ENCODE measurements at places on chromosomes 16 and 17.

DNA sequence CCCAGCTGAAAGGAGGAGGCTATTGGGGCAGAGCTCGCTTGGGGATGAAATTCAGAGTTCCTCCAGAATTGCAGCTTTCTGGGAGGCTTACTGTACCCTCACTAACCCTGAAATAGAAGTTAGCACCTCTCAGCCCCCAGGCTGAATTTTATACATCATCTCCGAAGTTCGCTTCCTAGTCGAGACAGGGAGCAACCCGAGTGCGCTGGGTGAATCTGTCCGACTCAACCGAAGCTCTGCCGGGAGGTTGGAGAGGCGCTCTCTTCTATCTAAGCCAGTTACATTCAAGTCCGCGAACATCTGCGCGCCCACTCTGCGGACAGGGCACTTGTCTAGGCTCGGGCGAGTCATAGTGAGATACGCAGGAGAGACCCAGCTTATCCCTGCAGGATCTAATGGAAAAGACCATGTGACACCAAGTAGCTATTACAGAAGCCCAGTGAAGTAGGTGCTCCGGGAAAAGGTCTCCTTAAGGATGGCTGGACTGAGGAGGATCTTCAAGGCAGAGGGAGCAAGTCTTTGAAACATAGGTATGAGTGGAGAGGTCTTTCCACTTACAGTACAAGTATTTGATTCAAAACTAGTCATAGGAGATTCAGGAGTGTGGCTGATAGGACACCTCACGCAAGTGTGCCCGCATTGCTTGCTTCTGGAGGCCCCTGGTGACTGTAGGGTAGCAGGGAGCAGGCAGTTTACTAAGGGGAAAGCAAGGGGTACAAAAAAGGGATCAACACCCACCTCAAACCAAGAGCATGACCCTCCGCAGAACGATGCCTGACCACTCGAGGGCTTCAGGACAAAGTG is 646 bp upstream of the HES7 start:
- no peak for DNase-seq

GRCh38 chr16:31214708-31215286 is 878 bp downstream of the TRIM72 start:
- DNase-seq, result no peak

GRCh38 chr17:55482591-55483389 is 28.5 kb downstream of the SMIM36 start:
- DNase-seq, result no peak

DNA sequence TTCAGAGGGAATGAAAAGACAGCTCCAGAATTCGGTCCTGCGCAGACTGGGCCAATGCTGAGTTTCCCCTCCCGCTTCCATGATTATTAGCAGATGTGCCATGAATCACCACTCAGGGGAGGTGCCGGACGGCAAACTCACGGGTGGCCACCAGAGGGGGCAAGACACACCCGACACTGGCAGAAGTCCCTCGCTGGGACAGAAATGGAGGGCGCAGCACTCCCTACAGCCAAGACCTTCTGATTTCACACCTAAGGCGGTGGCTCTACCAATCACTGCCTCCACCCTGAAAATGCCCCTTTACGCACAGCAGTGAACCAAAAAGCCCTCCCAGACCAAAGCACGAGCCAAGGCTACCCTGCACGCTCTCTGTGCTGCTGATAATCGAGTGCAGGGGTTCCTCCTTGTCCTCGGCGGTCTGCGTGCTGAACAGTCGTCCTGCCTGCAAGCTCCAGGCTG is 26.8 kb downstream of the TRAP1 start:
- peak; percentile 67 for DNase-seq

DNA sequence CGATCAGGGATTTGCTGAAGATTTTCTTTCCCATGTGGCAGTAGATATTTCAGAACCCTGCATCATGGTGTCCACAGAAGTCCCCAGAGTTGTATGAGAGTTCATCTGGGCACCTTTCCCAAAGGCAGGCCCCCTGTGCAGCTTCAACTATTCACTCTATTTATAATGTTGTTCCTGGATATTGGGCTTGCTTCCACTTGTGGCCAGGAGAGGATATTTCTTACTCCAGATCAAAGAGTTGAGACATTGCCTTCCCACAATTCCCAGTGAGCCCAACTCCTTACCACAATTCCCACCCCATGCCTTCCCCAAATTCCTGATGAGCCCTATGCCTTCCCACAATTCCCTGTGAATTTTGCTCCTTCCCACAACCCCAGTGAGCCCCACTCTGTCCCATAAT is 206.9 kb downstream of the WWOX start:
- no peak for DNase-seq

Measured in foreskin keratinocyte (primary cell).